ENCODE measurements at places on chromosomes 4 and X. TPM values are rescaled to one million over a fixed set of nuclear protein-coding genes. Genes with fewer than 3 reads are reported as not detected.
A peak's percentile ranks its signal among the peaks of the same experiment; 100 is the strongest.

DNA sequence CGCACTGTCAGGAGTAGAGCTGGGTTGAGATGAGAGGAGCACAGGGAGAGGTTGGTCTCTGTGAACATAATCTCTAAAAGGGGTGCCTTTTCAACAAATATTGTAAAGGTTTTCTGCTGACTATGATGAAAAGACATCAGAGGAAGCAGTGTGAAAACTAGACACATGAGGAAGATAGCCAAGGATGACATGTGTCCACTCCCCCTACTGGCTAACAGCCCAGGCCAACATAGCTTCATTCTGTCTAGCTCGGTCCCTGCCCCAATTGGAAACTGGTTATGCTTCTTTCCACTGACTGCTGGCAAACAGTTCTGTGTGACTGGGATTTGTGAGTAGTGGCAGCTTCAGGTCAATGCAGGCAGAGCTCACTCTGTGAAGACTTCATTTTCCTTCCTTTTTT, 115.4 kb upstream of the ESX1 start:
- peak; percentile 7 for DNase-seq

Gene CENPE
- 17.0 TPM for total RNA-seq

- DNase-seq = no peak
Measured at GRCh38 chrX:121195719-121196118, 148.3 kb downstream of the GLUD2 start.

DNA sequence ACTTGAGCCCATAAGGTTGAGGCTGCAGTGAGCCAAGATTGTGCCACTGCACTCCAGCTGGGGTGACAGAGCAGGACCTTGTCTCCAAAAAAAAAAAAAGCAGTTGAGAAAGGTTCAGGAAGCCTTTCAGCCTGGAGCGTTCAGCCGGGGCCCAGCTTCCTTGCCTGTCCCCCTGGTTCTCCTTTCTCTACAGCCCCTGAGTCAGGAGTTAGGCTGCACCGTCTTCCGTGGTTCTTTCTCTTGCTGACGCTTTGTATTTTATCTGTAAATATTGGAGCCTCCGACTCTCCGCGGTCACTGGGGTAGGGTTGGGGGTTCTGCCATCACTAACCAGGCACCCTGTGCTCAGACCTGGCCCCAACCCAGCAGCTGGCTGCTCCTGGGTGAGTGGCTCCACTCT, 13.8 kb upstream of the UVSSA start:
- DNase-seq = no peak

GRCh38 chrX:18897611-18898010, 86.3 kb downstream of the PHKA2 start:
- DNase-seq = no peak

Gene SPATA4
- not detected for total RNA-seq

GRCh38 chr4:176549161-176549865, 229.5 kb downstream of the SPCS3 start:
- peak; percentile 9 for DNase-seq

DNA sequence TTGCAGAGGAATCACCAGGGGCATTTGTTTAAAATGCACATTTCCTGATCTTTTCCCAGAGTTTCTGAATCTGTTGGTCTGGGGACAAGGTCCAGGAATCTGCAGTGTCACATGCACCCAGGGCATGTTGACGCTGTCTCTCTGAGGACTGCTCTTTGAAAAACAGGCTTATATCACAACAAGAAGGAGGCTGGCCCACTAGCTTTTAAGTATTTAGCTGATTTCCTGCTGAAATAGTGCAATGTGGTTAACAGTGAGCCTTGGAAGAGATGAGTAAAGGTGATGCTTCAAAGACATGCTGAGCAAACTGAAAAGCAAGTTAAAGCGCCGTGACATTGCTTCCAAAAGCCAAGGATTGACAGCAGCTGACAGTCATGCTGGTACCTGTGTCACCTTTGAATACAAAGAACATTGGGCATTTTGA, 18.6 kb upstream of the SEPSECS start:
- DNase-seq = no peak

Gene IBSP
- not detected for total RNA-seq

Gene TRPC5OS
- 0.33 TPM for total RNA-seq

Gene FGF13
- 15.1 TPM for total RNA-seq

GRCh38 chrX:69493766-69494165, 10.4 kb upstream of the NALF2 start:
- DNase-seq = no peak

DNA sequence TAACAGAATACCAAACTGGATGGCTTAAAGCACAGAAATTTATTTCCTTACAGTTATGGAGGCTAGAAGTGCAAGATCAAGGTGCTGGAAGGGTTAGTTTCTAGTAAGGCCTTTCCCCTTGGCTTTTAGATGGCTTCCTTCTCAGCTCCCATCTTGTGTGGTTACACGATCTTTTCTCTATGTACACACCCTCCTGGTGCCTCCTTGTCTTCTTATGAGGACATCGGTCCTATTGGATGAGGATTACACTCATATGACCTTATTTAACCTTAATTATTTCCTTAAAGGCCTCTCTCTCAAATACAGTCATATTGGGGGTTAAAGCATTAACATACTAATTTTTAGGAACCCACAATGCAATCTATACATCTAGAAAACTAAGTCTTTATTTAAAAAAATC, 787.9 kb upstream of the GALNTL6 start:
- DNase-seq = no peak

Gene MANBA
- 13.5 TPM for total RNA-seq

DNA sequence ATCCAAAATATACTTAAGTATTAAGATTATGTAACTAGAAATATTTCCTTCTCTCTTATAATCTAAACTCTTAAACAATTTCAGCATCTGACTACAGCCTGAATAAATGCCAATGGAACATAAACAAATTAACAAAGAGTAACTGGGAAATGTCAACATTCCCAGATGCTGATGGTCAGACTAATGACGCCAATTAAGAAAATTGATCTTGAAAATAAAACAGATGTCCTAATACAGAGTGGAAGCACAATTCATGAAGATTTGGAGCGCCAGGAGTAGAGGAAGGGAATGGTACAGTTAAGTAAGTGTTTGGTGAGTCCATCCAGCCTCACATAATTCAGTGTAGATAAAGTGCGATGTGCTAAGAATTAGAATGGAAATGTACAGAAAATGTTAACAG, 203.7 kb upstream of the NWD2 start:
- no peak for DNase-seq

DNA sequence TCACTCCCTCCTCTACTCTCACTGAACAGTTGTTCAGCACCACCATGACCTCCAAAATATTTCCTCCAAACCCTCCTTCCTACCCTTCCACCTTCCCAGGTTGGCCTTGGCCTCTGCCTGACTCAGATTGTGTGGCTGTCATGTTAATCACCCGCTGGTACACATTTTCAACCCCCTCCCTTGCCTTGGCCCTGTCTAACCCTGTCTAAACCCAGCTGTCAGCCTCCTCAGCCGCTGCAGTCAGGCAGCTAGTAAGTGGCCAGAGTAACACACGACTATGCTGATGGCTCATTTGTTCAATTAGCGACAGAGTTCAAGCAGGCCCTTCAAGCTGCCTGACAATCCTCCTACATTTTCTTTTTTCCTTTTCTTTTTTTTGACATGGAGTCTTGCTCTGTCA, 18.0 kb downstream of the ING2 start:
- no peak for DNase-seq

Gene SYP
- 0.19 TPM for total RNA-seq

GRCh38 chrX:13721819-13722519, 12.5 kb downstream of the TRAPPC2 start:
- DNase-seq = no peak

DNA sequence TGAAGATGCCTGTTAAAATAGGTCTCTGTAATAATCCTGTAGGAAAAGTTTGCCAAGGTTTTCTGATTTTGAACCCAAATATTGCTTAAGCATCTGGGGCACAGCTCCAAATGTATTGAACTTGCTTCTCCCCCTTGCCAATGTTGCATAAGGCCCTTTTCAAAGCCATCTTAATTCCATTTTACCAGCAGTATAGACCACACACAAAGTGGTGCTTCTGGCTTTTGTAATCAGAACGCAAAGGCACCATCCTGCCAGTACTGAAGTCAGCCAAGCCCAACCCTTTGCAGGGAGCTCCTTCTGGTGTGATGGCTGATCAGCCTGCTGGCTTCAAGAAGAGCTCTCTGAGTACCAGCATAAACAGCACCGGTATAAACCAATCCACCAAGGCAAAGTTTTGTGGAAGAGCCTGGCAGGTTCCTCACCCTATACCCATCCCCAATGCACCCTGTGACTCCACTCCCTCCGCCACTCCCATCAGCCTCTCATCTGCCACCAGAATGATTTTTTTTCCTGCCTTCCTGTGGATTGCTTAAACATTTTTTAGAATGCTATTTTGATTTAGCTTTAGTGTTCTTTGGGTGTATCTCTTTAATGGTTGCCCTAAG, 39.2 kb upstream of the USP9X start:
- peak; percentile 6 for DNase-seq

Data from H4 (cell line).